ENCODE measurements at places on chromosomes 4 and X.

GRCh38 chr4:56879996-56880395, 27.7 kb upstream of the REST start:
- DNase-seq = no peak

GRCh38 chr4:83180431-83180968, 66.0 kb upstream of the PLAC8 start:
- no peak for DNase-seq

GRCh38 chr4:25624616-25625015, 31.0 kb upstream of the SLC34A2 start:
- DNase-seq = no peak

DNA sequence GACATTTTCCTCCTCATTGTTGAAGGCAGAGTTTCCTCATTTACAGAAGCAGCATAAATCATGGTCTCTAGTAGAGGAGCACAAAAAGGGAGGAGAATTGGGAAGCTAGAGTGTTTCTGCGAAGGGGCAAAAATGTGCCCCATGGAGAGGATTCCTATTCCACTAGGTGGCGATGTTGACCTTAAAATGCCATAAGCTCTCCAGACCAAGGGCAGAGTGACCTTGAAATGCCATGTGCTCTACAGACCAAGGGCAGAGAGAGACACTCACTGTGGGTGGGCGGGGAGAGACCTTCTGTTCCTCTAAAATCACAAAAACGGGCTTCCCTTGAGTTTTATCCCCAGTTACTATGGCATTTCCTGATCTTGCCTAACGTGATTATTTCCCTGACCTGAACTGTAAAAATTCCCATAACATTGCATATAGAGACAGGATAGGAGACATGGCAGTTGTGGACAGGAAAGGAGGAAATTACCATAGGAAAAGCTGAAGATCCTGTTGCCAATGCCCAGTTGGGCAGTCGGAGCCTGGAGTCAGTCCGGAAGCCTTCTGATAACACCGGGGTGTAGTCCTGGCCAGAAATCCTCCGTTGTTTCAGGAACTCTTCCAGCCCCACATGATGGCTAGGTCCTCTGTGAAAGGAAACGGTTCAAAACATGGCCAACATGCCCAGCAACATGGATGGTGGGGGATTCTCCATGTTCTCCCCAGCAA, 567.7 kb downstream of the MAGEB5 start:
- DNase-seq = no peak

GRCh38 chr4:57206172-57206571, 96.0 kb upstream of the IGFBP7 start:
- DNase-seq = no peak

- DNase-seq = no peak
These were observed 178.4 kb upstream of the NWD2 start for GRCh38 chr4:37066159-37066558.

DNA sequence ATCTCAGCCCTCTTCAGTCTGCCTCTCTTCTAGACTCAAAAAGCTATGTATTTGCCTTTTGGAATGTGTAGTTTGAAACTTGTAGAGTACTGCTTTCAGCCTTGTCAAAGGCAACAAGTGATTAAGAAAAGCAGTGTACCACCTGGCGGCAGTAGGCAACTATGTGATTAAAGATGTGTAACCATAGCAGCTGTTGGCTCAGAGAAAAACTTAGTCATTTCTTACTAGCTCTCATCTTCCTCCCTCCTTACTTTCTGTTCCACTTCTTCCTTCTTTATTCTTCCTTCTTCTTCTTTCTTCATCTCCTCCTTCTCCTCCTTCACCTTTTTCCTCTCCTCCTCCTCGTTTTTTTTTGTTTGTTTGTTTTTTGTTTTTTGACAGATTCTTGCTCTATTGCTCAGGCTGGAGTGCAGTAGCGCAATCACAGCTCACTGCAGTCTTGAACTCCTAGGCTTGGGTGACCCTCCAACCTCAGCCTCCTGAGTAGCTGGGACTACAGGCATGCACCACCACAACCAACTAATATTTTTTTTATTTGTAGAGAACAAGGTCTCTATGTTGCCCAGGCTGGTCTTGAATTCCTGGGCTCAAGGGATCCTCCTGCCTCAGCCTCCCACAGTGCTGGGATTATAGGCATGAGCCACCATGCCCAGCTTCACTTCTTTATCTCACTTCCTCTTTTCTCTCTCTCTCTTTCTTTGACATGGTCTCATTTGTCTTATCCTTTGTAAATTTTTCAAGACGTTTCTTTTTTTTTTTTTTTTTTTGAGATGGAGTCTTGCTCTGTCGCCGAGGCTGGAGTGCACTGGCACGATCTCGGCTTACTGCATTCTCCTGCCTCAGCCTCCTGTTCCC, 32.6 kb downstream of the ABHD18 start:
- no peak for DNase-seq

DNA sequence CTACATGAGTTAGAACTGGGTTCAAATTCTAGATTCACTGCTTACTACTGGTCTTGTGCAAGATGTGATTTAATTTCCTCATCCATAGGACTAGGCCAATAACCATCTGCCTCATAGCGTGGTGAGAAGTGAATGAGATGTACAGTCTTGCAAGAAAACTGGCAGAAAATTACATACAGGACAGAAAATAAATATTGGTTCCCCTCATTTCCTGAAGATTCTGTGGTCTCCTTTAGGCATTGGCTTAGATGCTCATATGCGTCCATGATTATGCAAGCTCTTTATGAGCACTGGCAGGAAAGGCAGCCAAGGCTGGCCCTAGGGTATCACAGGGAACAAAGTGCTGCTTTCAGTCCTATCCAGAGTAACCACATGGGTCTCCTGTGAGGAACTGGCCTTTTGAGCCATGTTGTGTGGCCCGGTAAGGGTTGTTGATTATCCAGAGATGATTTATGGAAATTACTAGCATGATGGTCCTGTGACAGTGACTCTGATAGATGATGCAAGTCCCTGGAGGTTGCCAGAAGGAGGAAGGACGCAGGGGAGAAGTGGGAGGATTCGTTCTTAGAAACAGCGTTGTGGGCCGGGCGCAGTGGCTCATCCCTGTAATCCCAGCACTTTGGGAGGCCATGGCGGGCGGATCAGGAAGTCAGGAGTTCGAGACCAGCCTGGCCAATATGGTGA, 9.9 kb upstream of the MOB1B start:
- DNase-seq = no peak

DNA sequence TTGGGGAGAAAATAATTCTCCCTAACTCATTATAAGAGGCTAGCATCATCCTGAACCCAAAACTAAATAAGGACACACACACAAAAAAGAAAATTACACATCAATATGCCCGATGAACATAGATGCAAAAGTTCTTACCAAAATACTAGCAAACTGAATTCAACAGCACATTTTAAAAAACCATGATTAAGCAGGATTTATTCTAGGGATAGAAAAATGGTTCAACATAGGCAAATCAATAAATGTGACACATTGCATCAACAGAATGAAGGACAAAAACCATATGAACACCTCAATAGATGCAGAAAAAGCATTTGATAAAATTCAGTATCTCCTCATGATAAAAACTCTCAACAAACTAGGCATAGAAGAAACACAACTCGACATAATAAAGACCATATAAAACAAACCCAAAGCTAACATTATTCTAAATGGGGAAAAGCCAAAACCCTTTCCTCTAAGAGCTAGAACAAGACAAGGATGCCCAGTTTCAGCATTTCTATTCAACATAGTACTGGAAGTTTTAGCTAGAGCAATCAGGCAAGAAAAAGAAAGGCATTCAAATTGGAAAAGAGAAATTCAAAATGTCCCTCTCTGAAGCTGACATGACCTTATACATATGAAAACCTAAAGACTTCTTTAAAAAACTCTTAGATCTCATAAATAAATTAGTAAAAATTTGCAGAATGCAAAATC, 200.9 kb downstream of the NKX6-1 start:
- DNase-seq = no peak

- no peak for DNase-seq
These were observed 95.1 kb downstream of the MAD2L1 start for GRCh38 chr4:119971431-119972084.

- DNase-seq = peak; percentile 34
These were observed 40.5 kb upstream of the BMP3 start for GRCh38 chr4:80989921-80990544.

DNA sequence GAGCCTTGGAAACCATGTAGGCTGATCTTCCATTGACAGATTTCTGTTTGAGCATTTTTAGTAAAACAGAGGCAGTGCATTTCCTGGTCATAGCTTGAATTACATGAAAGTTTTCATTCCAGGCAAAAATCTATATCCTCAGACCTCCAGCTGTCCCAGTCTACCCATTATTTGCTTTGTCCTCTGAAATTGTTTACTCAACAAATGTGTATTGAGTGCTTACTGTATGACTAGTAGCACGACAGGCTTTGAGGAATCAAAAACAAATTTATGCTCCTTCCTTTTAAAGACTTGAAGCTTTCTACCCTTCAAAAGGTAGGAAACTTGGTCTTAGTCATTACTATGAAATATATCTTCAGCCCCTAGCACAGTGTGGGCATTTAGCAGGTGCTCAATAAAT, 307.9 kb upstream of the IGFBP7 start:
- no peak for DNase-seq

GRCh38 chr4:148116969-148117368, 325.2 kb downstream of the NR3C2 start:
- no peak for DNase-seq

- DNase-seq = peak; percentile 33
These were observed 382.2 kb upstream of the SPOCK3 start for GRCh38 chr4:167616476-167616875.

- no peak for DNase-seq
These were observed 20.5 kb downstream of the COMMD8 start for GRCh38 chr4:47442980-47443379.

DNA sequence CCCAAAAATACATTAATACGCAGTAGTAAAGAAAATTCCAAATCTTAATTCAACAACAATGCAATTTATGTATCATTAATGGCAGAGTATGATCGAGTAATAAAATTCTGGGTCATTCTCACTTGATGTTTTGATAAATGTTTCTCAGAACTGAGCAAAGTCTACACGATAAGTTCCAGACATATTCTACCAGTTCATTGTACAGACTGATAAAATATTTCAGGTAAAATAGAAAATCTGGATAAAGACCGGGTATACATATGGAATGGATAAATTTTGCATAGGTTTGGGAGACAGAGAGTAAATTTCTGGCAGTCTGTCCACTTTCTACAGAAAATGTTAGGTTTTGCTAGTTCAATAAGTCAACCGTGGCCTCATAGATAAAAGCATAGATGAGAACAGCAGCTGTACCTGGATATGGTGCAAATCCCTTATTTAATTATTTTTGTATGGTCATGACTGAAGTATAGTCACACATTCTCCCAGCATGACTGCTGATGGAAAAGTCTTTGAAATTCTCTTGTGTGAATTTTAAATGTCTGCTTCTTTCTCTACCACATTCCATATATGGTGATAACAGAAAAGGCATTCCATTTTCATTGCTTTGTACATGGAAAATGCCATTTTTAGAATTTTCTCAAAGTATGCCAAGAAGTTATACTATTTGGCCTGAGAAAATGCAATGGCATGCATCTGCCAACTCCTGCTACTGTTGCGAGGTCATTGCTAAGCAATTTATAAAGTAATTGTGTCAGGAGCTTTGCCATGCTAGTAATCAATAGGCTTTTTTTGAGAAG, 301.9 kb upstream of the ARSJ start:
- peak; percentile 91 for DNase-seq

DNA sequence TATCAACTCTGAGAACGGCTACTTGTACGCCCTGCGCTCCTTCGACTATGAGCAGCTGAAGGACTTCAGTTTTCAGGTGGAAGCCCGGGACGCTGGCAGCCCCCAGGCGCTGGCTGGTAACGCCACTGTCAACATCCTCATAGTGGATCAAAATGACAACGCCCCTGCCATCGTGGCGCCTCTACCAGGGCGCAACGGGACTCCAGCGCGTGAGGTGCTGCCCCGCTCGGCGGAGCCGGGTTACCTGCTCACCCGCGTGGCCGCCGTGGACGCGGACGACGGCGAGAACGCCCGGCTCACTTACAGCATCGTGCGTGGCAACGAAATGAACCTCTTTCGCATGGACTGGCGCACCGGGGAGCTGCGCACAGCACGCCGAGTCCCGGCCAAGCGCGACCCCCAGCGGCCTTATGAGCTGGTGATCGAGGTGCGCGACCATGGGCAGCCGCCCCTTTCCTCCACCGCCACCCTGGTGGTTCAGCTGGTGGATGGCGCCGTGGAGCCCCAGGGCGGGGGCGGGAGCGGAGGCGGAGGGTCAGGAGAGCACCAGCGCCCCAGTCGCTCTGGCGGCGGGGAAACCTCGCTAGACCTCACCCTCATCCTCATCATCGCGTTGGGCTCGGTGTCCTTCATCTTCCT, 2.7 kb downstream of the PCDH10 start:
- no peak for DNase-seq

DNA sequence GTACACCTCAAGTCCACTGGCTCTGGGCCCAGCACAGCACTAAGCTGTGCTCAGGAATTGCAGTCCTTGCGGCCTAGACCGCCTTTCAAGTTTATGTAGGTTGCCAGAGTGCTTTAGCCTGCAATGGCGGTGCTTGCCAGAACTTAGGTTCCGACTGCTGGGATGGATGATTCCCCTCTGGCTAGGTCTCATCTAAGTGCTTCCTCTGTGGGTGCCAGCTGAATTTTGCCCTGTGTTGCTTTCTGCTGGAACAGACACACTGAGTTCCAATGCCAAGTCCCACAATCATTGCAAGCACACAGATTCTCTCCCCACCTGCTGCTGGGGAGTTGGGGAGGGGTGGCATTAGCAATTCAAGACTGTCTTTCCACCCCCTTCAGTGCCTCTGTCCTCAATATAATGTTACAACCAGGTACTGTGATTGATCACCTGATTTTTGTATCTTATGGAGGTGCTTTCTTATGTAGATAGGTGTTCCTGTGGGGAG, 129.5 kb downstream of the GRID2 start:
- no peak for DNase-seq

GRCh38 chr4:152325831-152326230, 210.1 kb downstream of the FBXW7 start:
- no peak for DNase-seq

- DNase-seq = no peak
These were observed 61.6 kb upstream of the TMEM33 start for GRCh38 chr4:41873380-41874295.

GRCh38 chr4:87353592-87353991, 30.9 kb upstream of the HSD17B13 start:
- peak; percentile 17 for DNase-seq

DNA sequence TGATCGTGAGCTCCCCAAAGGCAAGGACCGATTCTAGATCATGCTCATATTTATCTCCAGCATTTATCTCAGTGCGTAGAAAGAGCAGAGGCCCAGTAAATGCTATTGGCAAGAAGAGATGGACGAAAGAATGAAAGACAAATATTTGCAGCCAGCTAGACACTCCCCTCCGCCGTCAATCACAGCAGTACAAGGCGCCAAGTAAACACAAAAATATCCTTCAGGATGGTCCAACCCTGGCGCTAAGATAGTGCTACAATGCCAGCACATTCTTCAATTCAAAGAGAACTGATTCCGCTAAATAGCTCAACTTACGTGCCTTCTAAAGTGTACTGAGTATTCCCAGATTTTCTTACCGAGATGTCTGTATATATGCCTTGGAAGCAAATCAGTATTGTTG, 114.5 kb downstream of the DDX53 start:
- DNase-seq = no peak

DNA sequence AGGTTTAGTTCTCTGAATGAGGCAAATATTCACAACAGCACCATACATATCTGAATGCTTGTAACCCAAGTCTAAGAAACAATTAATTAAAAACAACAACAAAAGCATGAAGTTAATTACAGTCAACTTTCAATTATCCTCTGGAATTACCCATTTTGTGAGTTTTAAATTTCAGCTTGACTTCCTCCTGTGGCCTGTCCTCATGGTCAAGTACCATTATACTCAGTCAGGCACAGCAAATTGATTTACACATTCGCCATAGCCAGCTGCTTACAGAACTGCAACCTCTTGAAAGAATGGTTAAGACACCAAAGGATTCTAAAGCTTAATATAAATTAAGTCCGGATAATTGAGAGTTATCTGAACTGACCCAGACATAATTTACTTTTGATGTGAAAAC, 306.5 kb downstream of the CAMK2D start:
- no peak for DNase-seq
